ENCODE measurements at places on chromosomes 7 and 10.

DNA sequence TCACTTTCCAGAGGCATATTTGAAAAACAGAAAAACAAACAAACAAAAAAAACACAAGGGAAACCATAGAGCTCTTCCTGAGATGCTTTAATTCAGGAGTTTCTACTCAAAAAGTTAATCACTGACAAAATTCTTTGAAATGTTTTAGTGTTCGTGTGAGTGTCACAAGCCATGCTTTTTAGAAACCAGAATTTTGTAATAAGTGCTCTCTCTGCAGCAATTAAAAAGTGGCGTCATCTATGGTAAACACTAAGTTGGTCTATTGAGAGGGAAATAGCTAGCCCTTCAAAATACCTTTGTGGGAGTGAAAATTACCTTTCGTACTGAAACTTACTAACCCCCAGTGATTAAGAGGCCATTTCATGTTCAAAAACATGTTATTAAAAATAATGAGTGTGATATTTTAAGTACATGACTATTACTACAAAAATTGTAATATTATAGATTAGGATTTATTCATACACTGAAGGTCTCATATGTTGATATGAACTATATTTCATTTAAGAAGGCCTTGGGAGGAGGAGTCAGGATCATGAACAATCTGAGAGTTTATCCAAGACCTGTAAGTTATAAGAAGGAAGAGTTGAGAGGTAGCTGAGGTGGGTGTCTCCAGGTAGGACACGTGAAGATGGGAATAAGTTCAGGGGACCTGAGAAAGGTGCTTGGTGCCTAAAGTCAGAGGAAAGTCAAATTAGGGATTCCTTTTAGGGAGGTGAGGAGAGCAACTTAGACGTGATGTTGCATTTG is 94.6 kb downstream of the PPP1R9A start:
- DNase-seq, result no peak

- DNase-seq, result no peak
Measured at GRCh38 chr7:156073366-156074052, 261.2 kb upstream of the SHH start.

- no peak for DNase-seq
Measured at GRCh38 chr7:30256349-30256858, 28.0 kb upstream of the ZNRF2 start.

DNA sequence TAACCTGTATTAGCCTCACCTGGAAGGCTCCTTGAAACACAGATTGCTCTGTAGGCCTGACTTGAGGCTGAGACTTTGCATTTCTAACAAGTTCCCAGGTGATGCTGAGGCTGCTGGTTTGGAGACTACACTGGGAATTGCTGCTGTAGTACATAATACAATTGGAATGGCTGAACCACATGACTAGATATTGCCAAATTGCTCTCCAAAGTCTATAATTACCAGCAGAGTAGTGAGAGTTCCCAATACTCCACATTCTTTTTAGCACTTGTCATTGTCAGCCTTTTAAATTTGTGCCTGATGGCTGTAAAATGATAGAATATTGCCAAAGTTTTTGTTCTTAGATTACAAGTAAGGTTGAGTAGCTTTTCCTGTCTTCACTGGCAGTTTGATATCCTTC is 39.9 kb downstream of the PLEKHA8 start:
- no peak for DNase-seq

GRCh38 chr10:118910702-118911101 is 118.8 kb upstream of the NANOS1 start:
- DNase-seq, result no peak

GRCh38 chr7:90825779-90826178 is 229.7 kb downstream of the CDK14 start:
- DNase-seq, result no peak

DNA sequence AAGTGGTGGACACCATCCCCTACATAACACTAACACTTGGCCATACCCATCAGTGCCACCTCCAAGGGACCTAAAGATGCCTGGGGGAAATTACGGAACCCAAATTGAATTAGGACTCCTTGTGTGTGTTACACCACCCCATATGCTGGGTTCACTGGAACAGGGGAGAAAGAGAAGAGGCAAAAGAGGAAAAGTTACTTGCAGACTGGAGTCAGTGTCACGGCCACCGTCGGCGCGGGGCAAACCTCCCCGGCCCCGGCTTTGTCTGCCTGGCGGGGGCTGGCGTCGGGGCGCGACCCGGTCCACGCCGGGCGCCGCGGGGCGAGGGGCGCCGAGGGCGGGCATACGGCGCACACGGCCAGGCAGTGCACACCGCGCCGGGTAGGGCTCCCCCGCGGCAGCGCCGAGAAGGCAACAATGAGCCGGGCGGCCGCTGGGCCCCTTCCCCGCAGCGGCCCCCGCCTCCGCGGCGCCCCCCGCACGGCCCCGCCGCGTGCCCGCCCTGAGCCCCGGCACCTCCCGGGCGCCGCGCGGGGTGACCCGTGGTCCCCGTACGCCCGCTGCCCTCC is 171.1 kb downstream of the FAM107B start:
- no peak for DNase-seq

GRCh38 chr7:93828260-93828659 is 62.3 kb downstream of the TFPI2 start:
- DNase-seq, result no peak

GRCh38 chr7:104909096-104909495 is 104.9 kb upstream of the KMT2E start:
- DNase-seq, result no peak

GRCh38 chr10:118241229-118242137 is 100.6 kb downstream of the FAM204A start:
- DNase-seq, result peak; percentile 87

- DNase-seq, result no peak
Measured at GRCh38 chr7:106278695-106279094, 6.1 kb downstream of the NAMPT start.

GRCh38 chr7:21462081-21462480 is 34.2 kb downstream of the SP4 start:
- DNase-seq, result no peak

DNA sequence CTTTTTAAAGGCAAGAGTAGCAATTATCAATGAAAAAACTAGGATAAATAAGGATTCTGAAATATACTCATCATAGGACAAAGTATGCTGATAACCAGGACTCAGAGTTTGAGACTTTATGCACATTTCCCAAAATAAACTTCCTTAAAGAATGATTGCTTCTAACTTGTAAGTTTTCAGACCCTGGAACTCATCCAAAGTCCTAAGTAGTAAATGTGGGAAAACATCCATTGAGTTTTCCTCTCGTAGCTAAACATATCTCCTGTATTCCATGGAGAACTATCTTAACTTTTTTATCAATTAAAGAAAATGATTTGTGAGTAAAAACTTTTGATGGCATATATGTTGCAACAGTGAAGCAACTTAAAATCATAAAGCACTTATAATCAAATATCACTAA is 285.2 kb upstream of the KLF6 start:
- no peak for DNase-seq

DNA sequence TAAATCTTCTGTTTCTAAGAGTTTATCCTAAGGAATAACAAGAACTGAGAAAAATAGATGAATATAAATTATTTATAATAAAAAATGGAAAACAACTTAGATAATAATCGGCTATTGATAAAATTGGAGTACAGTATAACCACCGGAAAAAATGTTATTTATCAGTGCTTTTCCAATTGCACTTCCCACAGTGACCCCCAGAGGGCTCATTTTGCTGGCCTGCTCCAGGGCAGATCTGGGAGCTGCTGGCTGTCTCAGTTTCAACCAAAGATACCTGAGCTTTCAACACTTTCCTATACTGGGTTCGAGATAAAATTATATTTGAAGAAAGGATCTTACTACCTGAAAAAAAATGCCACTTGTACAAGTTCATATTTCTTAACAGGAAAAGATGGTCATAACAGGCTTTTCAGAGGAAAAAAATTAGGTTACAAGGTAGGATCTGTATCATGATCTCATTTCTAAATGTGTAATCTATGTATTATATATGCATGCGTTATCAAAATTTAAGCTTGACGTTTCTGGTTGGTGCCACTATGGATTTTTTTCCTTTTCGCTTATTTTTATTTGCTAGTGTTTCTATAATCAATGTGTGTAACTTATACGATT is 165.7 kb downstream of the NPSR1 start:
- DNase-seq, result peak; percentile 50

GRCh38 chr7:17535776-17536175 is 237.3 kb downstream of the AHR start:
- DNase-seq, result no peak

- DNase-seq, result no peak
Measured at GRCh38 chr10:74365109-74365508, 214.1 kb downstream of the ADK start.

GRCh38 chr10:79463578-79464496 is 18.4 kb upstream of the ZCCHC24 start:
- DNase-seq, result no peak

- no peak for DNase-seq
Measured at GRCh38 chr10:80444124-80444523, 10.0 kb upstream of the TSPAN14 start.

GRCh38 chr7:123624527-123625183 is 23.0 kb downstream of the ASB15 start:
- no peak for DNase-seq

GRCh38 chr7:96558530-96558929 is 151.1 kb downstream of the SEM1 start:
- DNase-seq, result no peak

GRCh38 chr7:156516791-156517378 is 123.7 kb upstream of the RNF32 start:
- no peak for DNase-seq

GRCh38 chr10:11898372-11899066 is 75.4 kb downstream of the PROSER2 start:
- DNase-seq, result no peak

DNA sequence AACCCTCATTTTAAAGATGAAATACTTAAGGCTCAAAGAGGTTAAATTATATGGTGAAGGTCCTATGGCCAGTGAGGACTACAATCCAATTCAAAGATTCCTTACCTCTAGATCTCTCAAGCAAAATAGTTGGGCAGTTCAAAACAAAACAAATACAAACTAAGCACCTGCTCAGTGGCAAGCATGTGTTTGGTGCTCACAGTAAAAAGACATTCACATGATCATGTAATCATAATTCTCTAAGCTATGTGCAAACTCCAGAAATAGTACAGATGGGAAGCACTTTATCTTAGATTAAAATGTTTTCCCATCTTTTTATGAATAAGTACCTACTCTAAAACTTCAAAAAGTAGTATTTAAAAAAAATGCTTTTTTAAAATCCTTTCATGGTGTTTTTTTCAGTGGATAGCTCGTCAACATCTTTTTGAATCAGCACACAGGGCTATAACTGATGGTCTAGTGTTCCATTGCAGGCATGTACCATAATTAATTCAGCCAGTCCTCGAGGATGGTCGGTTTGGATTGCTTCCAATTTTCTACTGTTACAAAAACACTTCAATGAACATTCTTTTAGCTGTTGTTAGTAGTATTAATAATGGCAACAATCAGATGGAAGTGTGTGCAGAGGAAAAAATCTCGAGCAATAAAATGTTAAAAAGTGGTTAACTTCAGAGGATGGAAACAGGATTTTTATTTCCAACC is 58.4 kb downstream of the CHCHD3 start:
- no peak for DNase-seq

GRCh38 chr7:96415293-96415940 is 93.5 kb upstream of the SLC25A13 start:
- DNase-seq, result no peak

GRCh38 chr7:100583132-100584053 is 2.5 kb downstream of the LRCH4 start:
- DNase-seq, result no peak

GRCh38 chr7:149216402-149216801 is 21.1 kb downstream of the ZNF282 start:
- no peak for DNase-seq

GRCh38 chr10:15251791-15252380 is 83.4 kb upstream of the NMT2 start:
- DNase-seq, result no peak

DNA sequence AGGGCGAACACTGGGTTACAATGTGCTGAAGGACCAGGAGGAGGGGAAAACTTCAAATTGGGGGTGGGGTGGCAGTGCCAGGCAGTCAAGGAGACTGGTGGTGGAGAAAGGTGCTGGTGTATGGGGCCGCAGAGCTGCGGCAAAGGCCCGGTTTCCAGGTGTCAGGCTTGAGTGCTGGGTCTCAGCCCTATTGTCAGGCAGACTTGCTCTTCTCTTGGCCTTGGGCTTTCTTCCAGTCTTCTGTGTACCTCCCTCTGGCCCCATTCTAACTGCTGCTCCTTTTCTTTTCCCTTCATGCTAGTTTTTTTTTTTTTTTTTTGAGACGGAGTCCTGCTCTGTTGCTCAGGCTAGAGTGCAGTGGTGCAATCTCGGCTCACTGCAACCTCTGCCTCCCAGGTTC is 51.0 kb downstream of the POLR3A start:
- DNase-seq, result no peak

- no peak for DNase-seq
Measured at GRCh38 chr10:52066383-52066782, 247.7 kb upstream of the DKK1 start.

DNA sequence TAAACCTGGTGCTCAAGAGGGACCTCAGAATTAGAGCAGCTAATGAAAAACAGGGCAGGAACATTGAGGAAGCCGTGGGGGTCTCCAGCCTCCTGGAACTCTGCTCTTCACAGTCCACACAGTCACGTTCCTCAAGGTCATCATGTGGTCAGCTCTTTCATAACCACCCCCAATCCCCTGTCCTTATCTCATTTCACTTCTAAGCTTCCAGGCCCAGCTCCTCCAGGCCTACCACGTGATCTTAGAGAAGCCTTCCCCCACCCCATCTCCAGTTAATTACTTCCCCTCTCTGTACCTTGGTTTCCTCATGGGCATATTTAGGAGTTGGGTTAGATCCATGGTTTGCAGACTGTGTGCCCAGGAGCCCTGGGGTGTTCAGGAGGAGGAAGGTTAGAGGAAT is 106.4 kb upstream of the TCF7L2 start:
- no peak for DNase-seq

DNA sequence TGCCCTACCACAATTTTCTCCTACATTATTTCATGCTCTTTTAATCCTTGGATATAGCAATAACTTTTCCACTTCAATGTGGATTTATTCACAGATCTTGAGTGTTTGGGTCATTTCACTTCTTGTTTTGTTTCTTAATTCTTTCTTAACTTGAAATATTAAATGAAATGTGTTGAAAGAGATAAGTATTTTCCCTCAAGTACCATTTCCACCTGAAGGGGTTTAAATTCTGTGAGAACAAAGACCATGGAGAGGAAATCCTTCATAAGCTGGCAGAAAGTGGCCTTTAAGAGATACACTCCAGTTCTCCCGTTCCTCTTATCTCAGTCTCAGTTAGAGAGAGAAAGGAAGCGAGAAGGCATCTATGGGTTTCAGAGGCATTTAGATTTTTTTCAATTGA is 14.1 kb upstream of the DLD start:
- DNase-seq, result no peak

GRCh38 chr7:69403169-69403568 is 195.1 kb upstream of the AUTS2 start:
- DNase-seq, result peak; percentile 1

- no peak for DNase-seq
Measured at GRCh38 chr7:89165421-89165820, 369.9 kb upstream of the TEX47 start.

GRCh38 chr10:52436664-52437063 is 122.6 kb downstream of the DKK1 start:
- no peak for DNase-seq

- no peak for DNase-seq
Measured at GRCh38 chr7:71221549-71221948, 89.6 kb downstream of the GALNT17 start.

Measured in NCI-H1436 (cell line).